Hematopoietic multipotent progenitor cell treated with erythropoietin and hydrocortisone succinate and interleukin-3 and kit ligand, for 15 days (in vitro differentiated cells): ENCODE measurements at places on chromosomes 12 and 14.

DNA sequence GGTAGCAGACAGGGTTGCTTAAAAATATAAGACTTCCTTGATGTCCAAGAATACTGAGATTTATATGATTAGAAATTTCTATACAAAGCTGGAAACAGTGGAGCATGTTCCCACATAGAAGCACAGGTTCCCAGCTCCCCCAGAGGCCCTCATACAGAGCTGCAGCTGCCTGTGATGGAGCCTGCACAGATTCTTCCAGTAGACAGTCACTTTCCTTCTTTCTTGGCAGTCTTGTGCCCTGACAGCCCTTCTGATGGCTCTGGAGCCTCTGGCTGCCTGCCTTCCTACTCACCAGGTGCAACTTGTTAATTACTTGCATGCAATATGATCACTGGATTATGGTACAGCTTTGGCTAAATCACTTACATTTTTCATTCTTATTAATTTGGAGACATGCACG, 44.4 kb downstream of the BICD1 start:
- DNase-seq = no peak

GRCh38 chr14:99518441-99519346, 37.5 kb downstream of the CCNK start:
- DNase-seq = peak; percentile 67

DNA sequence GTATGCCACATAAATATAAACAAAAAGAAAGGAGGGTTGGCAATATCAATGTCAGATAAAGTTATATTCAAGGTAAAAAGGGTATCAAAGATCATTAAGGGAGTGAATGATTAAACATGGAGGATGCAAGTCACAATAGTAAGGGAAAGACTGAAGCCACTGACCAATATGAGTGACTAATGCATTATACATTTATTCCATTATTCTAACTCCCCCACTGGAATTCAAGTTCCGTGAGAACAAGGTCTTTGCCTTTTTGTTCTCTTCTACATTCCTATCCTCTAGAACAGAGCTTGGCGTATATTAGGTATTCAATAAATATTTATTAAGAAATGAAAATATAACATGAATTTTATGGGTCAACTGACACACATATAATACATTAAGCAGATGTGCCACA, 30.7 kb downstream of the MAP4K5 start:
- no peak for DNase-seq

DNA sequence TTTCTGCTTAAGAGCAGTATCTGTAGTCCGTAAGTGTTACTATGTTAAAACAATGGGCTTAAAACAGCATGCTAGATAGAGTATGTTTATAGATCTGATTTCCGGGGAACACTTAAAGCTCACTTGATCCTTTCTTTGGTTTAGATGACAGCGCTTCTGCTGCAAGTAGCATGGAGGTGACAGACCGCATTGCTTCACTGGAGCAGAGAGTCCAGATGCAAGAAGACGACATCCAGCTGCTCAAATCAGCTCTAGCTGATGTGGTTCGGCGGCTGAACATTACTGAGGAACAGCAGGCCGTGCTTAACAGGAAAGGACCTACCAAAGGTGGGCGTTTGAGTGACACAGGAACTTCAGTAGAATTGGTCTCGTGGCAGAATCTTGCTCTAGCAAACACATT, 57.5 kb downstream of the EML1 start:
- no peak for DNase-seq

DNA sequence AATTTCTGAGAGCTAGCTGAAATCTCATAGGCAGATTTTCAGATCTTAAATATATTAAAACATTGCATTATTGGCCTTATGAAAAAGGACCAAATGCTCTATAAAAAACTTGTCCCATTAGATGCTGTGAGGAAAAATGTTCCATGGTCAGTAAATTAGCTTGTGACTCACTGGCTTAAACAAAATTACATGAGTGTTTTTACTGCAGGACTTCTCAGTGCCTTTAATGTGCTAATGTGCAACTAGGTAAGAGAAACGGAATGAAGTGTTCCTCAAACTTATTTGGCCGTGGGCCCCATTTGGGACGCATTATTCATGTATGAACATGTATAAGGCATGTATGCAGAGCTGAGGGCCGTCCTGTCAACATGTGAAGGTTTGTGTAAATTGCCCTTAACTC, 41.7 kb downstream of the MYRFL start:
- no peak for DNase-seq

DNA sequence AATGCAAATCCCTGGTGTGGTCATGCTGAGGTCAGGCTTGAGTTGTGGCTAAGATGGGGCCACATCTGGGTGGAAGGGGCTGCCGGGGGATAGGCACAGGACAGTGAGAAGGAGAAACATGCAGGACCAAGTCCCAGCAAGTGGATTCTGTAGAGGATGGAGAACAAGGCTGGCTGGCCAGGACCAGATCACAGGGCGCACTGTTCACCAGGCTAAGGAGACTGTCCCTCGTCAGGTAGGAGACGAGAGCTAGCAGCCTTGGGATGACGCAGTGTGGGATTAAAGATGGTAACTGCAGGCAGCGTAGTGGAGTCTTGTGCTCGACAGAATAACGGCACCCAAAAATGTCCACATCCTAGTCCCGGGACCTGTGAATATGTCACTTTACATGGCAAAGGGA, 336.1 kb downstream of the BCL11B start:
- DNase-seq = no peak

DNA sequence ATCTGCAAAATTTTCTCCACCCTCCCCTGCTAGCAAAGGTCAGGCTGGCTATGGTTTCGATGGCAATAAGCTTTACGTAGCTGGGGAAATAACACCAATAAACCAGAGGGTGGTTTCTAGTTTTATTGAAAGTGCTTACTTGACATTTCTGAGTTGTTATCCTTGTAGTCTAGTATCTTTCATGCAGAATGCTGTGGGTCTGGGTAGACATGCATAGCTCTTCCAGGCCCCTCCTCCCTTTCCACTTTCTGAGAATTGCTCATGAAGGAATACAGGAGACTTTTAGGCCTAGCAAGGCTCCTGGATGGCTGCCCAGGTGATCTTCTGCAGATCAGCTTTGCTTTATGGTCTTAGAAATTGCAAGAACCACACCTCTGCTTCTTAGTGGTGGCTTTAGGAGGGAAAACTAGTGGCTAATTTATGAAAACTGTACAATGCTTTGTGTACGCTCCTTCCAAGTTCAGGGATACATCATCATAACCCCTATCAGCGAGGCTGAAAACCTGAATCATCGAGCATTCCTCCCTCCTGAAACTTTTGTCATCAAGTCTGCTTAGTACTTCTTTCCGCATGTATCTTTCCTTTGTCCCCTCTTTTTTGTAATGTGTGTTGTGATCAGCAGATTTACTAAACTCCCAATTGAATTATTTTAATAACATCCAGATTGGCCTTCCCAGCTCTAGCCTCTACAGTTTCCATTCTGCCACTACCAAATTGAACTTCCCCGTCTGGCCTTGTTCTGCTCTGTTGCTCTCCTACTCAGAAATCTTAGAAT, 473.0 kb downstream of the RAD51B start:
- no peak for DNase-seq

GRCh38 chr14:104294628-104294982, 156.2 kb downstream of the KIF26A start:
- DNase-seq = no peak

- no peak for DNase-seq
These were observed 11.0 kb downstream of the GPR135 start for GRCh38 chr14:59454139-59454538.

GRCh38 chr12:52295663-52296062, 4.3 kb upstream of the KRT81 start:
- DNase-seq = no peak

GRCh38 chr14:65142914-65143625, 40.8 kb upstream of the MAX start:
- DNase-seq = no peak

- DNase-seq = peak; percentile 80
These were observed 31.0 kb upstream of the LGALS3 start for GRCh38 chr14:55097881-55098560.

DNA sequence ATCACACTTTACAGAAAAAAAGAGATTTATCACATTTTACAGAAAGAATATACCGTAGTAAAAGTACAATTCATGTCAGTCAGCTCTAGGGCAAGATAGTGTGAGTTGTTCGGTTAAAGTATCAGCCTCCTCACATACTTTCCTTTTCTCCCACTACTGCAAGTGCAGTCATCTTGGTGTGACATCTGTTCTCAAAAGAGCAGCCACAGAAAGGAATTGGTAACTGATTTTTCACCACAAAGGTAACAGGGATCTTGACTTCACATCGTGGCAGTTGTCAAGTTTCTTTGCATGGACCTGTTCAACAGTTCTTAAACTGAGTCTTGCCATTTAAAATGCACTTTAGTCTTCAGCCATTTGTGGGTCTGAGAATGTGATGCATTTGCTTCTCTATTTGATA, 5.0 kb upstream of the E2F7 start:
- DNase-seq = no peak

DNA sequence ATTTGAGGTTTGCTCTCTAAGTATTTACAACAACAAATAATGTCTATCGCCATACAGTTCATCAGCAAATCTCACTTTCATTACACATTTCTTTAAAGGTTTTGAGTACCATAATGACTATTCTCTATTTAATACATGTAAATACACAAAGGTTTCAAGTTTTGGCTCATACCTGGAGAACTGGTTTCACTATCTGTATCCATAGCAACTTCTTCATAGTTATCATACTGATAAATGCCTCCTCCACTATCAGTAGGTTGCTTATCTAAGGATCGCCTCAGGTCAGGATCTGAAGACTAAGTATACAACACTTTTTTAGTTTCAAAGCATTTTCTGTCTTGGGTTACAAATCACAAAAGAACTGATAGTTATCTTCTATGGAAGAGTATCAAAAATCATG, 21.4 kb downstream of the ZFC3H1 start:
- no peak for DNase-seq

- DNase-seq = no peak
These were observed 13.3 kb downstream of the TNS2 start for GRCh38 chr12:53062977-53063707.

DNA sequence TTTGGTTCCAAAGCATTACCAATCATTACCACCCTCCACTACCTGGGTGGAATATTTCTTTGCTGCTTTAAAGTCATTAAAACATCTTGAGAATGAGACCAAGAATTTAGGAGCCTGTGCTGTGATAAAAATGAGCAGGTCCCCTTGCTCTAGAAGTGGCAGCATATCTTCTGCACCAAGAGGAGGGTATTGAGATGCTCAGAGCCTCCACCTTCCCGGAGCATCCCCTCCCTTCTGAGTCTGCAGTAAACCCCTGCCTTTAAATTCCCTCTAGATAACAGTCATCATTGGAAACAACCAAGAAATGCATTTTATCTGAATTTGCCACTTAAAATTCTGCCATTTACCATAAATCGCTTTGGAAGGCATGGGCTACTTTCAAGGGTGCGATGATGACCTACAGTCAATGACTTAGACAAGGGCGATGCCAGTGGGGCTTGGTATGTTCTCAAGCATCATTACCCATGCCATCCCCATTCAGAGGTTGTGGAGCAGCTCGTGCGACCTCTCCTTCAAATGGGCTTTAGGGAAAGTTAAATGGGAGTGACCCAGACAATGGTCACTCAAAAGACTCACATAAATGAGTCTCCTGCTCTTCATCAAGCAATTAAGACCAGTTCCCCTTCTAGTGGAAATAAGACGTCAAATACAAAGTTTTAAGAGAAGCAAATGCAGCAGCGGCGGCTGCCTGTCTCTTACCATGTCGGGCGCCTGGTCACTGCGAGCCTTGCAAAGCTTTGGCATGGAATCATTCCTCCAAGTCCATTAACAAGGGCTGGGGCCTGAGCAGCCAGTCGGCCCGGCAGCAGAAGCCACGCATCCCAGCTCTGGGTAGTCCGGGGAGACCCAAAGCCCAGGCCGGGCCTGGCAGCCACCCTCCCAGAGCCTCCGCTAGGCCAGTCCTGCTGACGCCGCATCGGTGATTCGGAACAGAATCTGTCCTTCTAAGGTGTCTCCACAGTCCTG, 334.5 kb downstream of the TMEM121 start:
- DNase-seq = no peak

DNA sequence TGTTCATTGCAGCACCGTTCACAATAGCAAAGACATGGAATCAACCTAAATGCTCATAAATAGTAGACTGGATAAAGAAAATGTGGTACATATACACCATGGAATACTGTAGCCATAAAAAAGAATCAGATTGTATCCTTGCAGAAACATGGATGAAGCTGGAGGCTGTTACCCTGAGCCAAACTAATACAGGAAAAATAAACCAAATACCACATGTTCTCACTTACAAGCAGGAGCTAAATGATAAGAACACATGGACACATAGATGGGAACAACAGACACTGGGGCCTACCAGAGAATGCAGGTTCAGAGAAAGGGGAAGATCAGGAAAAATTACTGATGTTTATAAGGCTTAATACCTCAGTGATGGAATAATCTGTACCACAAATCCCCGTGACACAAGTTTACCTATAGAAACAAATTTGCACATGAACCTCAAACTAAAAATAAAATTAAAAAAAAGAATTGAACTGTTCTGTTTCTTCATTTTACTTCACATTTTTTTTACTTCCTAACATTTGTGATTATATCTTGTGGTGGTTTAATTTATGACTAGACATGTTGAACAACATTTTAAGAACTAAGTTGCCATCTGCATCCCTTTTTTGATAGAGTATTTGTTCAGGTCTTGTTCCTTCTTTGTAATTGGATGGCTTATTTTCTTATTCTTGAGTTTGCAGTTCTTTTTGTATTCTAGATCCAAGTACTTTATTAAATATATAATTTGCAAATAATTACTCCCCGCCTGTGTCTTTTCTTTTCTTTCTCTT, 835.2 kb downstream of the FSCB start:
- DNase-seq = no peak

DNA sequence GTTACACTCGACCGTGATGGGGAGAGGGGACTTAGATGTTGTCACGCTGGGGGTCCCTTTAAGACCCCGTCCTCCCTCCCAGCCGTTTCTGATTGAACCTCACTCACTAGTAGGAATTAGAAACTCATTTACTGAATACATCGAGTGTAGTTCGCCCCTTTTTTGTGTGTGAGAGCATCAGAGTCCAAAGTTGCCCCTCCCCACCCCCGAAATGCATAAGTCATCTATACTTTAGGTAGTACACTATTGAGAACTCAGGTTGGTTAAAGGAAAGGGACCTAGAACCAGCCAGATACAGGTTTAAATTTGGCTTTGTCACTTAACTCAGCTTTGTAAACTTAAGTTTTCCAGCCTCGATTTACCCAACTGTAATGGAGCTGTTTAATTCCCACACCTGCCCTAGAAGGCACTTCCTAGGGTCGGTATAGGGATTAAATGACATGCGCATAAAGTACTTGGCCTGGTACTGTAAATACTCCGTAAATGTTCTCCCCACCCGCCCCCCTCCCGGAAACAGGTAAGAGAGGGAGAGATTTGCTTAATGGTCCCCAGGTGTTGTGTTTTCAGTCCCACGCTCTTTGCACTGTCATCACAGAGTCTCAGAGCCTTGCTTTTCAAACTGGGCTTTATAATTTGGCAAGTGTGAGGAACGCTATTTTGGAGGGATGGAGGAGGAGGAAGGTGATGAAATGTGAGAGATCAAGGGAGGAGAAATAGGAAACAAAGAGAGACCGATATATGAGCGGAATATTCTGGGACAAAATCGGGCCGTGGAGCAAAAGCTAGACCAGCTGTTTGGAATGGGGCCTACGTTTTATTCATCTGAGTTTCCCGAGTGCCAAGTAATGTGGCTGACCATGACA, 897 bp downstream of the SUDS3 start:
- DNase-seq = peak; percentile 29

- DNase-seq = no peak
These were observed 4.1 kb downstream of the PHB2 start for GRCh38 chr12:6966351-6966750.

GRCh38 chr14:24126939-24127338, 3.5 kb upstream of the FITM1 start:
- DNase-seq = no peak

GRCh38 chr12:45695035-45695434, 34.5 kb upstream of the ARID2 start:
- no peak for DNase-seq
